COLO829 (cell line): ENCODE measurements at places on chromosomes 1 and 21.

- DNase-seq: no peak
These were observed 8.8 kb upstream of the LMX1A start for GRCh38 chr1:165365341-165365740.

- DNase-seq: no peak
These were observed 2.4 kb upstream of the S100A5 start for GRCh38 chr1:153542956-153543711.

- DNase-seq: no peak
These were observed 144.5 kb downstream of the AKT3 start for GRCh38 chr1:243705585-243705984.

DNA sequence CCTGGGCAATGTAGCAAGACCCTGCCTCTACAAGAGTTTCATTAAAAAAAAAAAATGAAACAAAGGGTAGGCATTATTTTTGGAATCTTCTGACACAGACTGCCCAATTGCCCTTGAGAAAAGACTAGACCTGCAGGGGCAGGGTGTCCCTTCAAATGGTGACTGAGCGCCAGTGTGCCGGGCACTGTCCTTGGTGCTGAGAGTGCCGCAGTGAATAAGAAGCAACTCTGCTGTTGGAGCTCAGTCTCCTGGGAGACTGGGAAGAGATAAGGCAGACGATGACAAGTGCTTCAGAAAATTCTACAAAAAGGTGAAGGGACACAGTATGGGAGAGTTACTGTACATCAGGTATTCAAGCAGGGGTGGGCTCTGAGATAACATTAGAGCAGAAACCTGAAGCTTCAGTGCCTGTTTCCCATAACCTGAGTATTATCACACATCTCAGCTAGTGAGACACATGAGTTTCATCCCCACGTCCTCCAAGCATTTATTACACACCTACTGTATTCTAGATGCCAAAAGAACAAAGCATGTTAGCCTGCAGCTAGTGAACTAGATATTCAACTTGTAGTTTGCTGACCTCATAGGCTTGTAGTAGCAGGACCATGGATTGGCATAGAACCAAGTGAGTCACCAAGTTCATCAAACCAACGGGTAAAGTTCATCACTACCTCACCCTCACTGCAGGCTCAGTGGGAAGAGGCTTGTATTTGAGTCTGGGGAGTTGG, 18.4 kb upstream of the RPL11 start:
- DNase-seq: peak; percentile 47

DNA sequence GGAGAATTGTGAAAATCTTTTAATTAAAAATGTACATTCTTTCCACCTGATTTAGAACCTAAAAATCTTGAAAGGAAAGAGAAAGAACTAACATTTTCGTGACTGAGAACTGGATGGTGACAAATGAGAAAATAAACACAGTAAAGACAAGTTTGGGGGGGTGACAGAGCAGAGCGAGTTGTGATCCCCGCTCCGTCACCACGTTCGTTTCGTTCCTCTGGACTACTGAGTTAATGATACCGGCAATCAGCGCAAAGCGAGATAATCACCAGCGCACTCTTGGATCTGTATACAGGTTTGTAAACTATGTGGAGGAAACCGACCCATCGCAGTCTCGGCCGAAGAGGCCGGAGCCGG, 31.2 kb upstream of the CFAP126 start:
- no peak for DNase-seq

GRCh38 chr1:167517535-167518330, 596 bp downstream of the CD247 start:
- DNase-seq: no peak

DNA sequence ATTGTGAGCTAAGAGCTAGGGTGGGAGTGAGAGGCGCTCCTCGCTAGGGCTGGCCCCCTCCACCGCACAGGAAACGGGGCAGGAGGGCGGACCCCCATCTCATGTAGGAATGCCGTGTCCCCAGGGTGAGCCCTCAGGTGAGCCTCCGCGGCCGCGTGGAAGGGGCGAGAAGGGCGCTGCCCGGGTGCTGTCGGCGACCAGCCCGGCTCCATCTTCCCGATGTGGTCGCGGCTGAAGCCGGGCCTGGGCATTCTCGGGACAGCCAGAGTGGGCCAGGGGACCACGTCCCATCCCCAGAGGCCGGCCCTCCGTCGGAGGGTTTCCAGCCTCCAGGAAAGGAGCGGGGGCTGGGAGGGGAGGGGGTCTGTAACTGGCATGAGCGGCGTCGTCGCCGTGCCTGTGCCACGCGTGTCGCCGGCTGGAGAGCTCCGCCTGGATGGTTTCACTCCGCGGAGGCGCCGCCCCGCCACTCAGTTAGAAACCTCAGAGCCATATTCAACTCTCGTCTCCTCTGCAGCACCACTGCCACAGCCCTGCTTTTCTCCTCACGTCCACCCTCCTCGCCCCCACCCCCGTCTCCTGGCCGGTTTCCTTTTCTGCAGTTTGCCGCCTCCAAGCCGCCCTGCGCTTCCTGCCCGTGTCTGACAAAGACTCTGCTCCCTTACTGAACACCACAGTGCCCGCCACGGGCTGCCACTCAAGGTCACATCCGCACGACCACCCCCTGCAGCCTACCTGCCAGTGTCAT, at the start of gene TMEM269:
Gene TMEM269, plus strand, starts transcription at position 46 of the 748 bp plus-strand sequence. CDS start 4,903 bp downstream, outside the sequence.
- DNase-seq: no peak

DNA sequence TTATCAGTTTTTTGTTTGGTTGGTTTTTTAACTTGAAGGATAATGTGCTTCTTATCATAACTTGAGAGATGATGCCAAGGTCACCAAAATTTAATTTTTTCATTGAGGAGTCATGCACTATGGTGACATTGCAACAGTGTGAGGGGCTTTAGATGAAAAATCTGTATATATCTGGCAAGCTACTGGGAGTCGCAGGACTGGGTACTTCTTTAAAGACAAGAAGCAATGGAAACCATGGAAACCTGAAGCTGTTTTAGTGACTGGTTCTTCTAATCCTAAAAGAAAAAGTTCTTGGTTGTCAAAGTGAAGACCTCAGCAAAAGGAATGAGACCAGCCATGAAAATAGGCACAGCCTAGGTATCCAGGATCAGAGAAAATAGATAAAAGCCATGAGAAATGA, 31.1 kb downstream of the ZC3H11B start:
- DNase-seq: no peak

GRCh38 chr1:18100491-18101063, 7.0 kb upstream of the IGSF21 start:
- DNase-seq: peak; percentile 71

DNA sequence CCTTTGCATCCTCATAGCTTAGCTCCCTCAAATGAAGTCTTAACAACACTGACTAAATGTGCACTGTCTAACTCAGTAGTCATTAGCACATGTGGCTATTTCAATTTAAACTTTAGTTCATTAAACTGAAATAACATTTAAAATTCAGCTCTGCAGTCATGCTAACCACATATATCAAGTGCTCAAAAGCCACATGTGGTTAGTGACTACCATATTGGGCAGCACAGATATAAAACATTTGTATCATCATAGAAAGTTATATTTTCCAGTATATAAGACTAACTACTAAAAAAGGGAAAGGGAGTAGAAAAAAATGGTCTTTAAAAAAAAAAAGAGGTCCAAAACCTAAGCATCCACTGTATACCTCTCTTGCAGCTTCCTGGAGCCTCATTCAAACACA, 64.1 kb downstream of the SETD4 start:
- DNase-seq: no peak

GRCh38 chr1:57269630-57270225, 154.1 kb downstream of the DAB1 start:
- no peak for DNase-seq

- DNase-seq: no peak
These were observed 17.3 kb upstream of the LRP8 start for GRCh38 chr1:53344921-53345838.

DNA sequence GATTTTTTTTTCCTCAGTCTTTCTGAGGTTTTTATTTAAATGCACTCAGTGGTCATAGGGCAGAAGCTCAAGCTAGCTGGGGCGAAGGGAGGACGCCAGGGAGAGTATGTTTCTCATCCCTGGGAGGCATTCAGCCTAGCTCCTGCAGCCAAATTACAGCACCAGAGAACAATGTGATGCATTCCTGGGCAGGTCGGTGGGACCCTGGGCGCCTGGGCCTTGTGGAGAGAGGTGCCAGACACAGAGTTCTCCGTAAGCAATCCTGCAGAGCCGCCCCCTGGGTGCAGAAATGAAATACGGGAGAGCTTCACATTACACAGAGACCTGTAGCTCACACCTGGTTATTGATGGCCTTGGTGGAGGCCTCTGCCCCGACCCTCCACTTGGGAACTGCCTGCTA, 15.5 kb downstream of the WNT2B start:
- no peak for DNase-seq

- DNase-seq: no peak
These were observed 51.1 kb downstream of the GLUL start for GRCh38 chr1:182340233-182341058.

GRCh38 chr1:27778056-27778455, 5.0 kb downstream of the STX12 start:
- no peak for DNase-seq

DNA sequence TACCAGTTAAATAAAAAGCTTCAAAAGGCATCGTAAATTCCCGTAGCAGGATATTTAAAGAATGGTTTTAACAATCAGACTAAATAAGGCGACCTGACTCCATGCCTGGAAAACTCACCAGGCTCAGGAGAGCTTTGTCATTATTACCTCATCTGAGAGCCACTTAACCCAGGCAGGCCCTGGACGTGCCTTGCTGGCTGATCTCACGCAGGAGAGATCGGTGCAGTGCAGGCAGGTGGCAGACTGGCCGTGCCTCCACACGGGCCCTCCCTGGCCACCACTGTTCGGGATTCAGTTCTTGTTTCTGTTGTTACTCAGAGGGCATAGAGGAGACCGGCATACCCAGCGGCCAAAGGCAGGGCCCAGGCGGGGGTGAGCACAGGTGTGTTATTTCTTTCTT, 6.4 kb downstream of the MT1HL1 start:
- no peak for DNase-seq

GRCh38 chr1:172719694-172720138, 60.8 kb downstream of the FASLG start:
- peak; percentile 78 for DNase-seq

DNA sequence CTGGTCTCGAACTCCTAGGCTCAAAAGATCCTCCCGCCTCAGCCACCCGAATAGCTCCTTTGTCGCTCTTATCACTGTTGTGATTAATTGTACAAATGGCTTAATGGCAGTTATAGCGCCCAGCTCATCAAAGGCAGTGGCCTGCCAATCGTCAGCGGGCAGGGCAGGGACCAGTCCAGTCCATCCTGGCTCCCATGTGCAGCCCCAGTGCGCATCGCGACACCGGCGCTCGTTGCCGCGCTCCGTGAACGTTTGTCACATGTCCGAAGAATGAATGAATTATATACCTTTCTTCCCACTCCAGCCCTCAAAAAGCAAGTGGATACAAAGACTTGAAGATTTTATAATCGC, 18.4 kb downstream of the MTX1 start:
- peak; percentile 58 for DNase-seq

- DNase-seq: no peak
These were observed 57.8 kb downstream of the EDARADD start for GRCh38 chr1:236451796-236452373.

DNA sequence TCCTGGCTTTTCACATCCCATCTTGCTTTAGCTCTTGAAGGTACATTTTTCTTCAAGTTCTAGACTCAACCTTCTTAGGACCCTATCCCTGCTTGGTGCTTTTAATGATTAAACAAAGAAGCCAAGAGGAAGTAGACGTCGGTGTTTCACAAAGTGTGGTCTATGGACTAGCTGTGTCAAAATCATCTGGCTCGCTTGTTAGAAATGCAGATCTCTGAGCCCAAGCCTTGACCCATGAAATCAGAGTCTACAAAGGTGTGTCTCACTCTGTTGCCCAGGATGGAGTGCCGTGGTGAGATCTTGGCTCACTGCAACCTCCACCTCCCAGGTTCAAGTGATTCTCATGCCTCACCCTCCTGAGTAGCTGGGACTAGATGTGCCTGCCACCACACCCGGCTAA, 295.5 kb upstream of the KAZN start:
- no peak for DNase-seq

GRCh38 chr1:209823143-209824041, 4.4 kb upstream of the UTP25 start:
- DNase-seq: peak; percentile 77

GRCh38 chr1:169900571-169900970, 6.9 kb upstream of the SCYL3 start:
- DNase-seq: no peak

DNA sequence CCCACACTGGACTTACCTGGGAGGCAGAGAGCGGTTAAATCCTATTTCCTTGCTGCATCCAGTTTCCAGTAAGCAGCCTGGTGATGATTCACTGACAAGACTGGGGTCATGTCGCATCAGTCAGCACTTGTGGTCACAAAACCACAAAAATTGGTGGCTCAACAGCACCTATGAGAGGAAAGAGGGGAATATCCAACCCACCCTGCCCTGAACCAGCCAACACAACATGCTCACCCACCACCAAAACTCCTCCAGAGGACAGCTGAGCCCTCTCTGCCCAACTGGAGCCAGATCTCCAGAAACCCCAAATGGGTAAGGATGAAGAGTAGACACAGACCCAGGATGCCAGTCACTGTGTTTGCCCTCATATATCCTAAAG, 64.0 kb downstream of the CD46 start:
- no peak for DNase-seq

GRCh38 chr1:198156745-198157240, at the start of gene NEK7:
Gene NEK7, plus strand, starts transcription at chr1:198156998. Its CDS starts 75,583 bp downstream, at chr1:198232581.
- DNase-seq: peak; percentile 73

- DNase-seq: no peak
These were observed 842.9 kb upstream of the ADGRL4 start for GRCh38 chr1:79849388-79849787.

GRCh38 chr1:178393370-178393769, 103.4 kb downstream of the CLEC20A start:
- DNase-seq: no peak

DNA sequence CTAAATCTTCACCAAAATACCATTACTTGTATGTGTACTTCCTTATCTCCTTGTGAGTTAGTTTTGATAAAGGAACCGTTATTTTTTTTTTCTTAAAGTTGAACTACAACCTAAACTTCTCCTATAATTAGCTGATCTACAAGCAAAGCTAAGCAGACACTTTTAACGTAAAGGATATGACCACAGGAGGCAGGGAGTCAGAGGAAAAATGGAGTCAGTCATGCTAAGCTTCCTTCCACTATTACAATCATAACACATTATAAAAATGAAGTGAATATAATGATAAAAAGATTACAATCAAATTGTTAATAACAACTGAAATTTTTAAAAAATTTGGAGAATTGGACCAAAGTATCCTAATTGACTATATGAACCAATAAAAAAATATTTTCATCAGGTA, 892.6 kb downstream of the KCNT2 start:
- DNase-seq: no peak

GRCh38 chr1:192951691-192952460, 107.3 kb downstream of the UCHL5 start:
- DNase-seq: no peak

DNA sequence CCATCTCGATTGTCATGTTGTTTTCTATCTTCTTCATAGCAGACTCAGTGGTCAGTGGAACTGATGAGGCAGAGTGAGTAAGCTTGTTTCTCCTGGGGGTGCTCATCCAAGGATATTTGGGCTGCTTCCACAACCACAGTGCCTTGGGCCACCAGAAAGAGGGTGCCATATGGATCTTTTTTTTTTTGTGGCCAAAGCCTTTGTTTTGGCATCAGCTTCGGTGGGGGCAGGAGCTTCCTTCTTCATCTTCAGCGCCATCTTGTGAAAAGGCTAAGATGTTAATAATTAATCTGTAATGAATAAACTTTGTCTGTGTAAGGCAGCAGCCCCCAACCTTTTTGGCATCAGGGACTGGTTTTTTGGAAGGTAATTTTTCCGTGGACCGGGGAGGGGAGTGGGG, 6.6 kb upstream of the PLPP3 start:
- no peak for DNase-seq
